H9 (cell line): ENCODE measurements at places on chromosomes 2 and 18.

DNA sequence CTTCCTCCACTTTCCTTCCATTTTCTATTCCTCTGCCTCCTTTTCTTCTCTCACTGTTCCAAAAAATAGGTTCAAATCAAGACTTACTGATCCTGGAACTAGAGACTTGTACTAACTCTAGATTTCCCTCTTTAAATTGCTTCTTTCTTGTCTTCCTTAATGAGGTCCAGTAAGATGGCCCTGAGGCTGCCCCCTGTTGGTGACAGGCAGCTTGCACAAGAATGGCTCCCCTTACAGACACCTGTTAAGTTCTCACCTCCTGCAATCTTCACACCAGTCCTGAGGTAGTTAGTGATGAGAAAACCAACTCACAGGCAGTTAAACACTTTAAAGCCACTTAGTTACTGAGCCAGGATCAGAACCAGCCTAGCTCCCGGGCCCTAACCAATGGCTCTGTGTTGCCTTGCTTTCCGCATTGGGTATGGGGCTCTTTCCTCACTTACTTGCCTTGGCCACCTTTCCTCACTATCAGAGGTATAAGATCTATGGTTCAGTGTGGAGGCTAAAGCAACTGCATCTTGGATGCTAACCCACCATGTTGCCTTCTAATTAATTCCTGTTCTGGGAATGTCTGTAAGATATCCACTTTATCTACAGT is 130.6 kb downstream of the AKAIN1 start:
- DNase-seq = peak; percentile 56

GRCh38 chr2:67879586-67880290 is 183.1 kb downstream of the C1D start:
- DNase-seq = no peak

- DNase-seq = no peak
Observed at GRCh38 chr2:74065456-74065855, 80.7 kb downstream of the TET3 start.

DNA sequence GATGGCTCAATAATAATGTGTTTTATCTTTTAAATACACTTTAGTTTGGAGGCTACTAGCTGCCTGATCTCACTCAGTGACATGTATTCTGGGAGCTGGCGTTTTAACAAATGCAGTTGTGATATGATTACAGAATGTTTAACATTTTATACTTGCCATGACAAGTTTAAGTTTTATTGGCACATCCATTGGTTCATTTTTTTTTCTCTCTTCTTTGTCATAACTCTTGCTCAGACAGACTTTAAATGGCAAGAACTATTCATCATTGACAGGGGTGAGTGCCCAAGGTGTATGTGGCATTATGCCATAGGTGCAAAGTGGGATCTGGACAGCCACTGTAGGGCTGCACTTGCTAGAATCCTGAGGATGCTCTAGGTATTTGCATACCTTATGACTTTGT is 72.1 kb upstream of the MYL1 start:
- DNase-seq = no peak

- DNase-seq = no peak
Observed at GRCh38 chr18:66728951-66729350, 125.1 kb upstream of the CDH19 start.

DNA sequence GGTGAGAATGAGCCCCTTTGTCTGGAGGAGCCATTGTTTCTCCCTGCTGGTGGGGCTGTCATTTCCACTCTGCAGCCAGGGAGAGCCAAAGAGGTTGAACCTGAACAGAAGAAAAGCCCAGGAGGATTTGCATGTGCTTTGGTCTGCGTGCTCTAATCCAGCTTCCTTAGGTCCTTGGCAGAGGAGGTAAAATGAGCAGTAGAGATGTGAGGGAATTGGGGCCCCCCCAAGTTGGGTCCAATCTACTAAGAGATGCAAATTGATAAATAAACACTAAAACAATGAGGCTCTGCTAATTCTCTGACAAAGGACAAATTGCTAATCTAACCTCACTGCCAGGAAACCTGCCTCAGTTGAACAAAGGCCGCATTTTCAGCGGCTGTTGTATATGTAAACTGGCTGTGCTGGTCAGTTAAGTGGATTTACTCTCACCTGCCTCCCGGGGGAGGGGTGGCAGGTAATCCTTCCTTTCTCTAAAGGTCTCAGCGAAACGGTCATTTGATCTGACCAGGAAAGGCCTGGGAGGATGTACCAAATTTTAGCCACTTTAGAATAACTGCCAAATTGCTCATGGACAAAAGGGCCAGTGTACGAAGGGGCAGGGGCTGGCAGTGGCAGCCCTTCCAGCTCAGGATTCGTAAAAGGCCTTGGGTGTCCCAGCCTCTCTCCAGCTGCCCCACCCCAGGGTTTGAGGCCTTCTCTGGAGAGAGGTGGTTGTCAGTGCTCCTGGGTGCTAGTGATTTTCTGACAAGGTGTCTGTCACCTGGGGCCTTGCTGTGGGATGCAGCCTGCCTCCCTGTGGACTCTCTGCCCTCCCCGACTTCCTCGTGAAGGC is 193.6 kb downstream of the MIB1 start:
- peak; percentile 65 for DNase-seq

GRCh38 chr2:208406474-208407451 is at the start of gene PTH2R:
Gene PTH2R (plus strand): TSS chr2:208406792. CDS start chr2:208407044, 252 bp downstream.
- peak; percentile 71 for DNase-seq

- DNase-seq = no peak
Observed at GRCh38 chr2:236262238-236262637, 2.0 kb downstream of the ASB18 start.

DNA sequence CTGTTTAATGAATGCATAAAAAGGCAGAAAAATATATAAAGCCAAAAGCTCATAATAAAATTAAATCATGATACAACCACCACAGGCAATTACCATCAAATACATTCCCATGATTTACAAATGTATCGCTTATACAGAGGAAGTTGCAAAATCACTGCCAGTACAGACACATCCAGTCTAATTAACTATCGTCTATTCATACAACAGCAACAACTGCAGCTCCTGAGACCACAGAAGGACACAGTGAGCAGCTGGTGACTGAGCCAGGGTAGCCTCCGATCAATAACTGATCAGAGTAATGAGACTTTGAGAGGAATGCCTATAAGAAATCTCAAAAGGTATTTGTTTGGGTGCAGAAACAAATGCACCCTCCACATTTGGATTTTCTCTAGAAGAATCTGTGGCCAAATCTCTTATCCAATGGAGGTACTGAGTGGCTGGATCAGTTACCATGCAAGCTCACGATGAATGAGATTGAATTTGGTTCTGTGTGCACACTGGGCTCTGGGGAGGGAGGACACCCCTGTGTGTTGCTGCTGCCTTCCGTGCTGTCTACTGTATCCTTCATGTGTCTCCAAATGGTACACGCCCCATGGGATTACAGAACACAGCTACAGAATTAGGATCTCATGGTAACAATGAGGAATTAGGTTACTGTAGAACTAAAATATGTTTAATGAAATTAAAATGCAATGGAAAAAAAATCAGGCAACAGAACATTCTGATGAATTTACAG is 119.6 kb downstream of the MBP start:
- DNase-seq = no peak

- peak; percentile 15 for DNase-seq
Observed at GRCh38 chr2:239307921-239308613, 92.8 kb downstream of the HDAC4 start.

DNA sequence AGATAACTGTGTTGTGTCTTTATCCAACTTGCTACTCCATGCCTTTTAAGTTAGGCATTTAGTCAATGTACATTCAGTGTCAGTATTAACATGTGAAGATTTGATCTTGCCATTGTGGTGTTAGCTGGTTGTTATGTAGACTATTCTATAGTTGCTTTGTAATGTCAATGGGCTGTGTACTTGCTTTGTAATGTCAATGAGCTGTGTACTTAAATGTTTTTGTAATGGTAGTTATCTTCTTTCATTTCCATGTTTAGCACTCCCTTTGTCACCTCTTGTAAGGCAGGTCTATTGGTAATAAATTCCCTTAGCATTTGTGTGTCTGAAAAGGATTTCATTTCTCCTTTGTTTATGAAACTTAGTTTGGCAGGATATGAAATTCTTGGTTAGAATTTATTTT is 53.4 kb downstream of the MC4R start:
- DNase-seq = no peak

DNA sequence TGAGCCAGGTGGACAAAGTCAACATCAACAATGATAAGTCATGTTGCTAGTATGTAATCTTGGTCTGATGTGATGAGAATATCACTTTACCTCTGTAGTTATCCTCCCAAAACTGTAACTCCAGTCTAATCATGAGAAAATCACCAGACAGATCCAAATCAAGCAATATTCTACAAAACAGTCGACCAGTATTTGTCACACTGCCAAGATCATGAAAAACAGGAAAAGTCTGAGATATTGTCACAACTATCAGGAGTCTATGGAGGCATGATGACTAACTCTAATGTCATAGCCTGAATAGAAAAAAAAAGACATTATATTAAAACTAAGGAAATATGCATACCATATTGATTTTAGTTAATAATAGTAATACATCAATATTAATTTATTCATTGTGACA is 1883.3 kb upstream of the CELF4 start:
- DNase-seq = no peak

GRCh38 chr2:160471950-160472349 is 21.7 kb downstream of the RBMS1 start:
- DNase-seq = no peak

DNA sequence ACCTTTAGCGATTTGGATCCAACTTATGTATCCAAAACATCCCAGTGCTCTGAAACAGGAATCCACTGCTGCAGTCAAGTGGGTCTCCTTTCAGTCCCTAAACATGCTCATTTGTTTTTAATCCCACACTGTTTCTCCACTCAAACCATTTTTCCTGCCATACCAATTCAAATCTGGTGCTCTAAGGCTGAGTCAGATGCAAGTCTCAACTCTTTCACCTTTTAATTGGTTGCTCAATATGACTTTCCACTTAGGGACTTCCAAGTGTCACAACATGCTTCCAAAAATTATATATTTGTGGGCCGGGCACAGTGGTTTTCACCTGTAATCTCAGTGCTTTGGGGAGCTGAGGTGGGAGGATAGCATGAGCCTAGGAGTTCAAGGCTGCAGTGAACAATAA is 113.4 kb upstream of the TANK start:
- no peak for DNase-seq

GRCh38 chr2:164066095-164066494 is 330.3 kb upstream of the FIGN start:
- DNase-seq = no peak

GRCh38 chr2:11980809-11981208 is 234.4 kb downstream of the LPIN1 start:
- no peak for DNase-seq

DNA sequence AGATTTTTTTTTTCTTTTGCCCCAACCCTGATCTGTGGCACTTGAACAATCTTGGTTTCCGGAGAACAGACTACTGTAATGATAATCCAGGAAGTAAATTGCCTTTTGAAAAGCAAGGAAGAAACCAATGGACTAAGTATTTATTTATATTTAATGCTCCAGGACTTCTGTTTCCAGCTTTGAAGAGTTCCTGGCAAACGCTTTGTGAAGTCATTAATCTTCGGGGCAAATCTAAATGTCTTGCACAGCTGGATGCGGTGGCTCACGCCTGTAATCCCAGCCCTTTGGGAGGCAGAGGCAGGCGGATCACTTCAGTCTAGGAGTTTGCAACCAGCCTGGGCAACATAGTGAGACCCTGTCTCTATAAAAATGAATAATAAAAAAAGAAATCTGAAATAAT is 135.1 kb upstream of the GATA6 start:
- no peak for DNase-seq

GRCh38 chr2:63862806-63863205 is 21.1 kb downstream of the UGP2 start:
- DNase-seq = no peak

- DNase-seq = no peak
Observed at GRCh38 chr2:32342801-32343200, 14.0 kb upstream of the BIRC6 start.

DNA sequence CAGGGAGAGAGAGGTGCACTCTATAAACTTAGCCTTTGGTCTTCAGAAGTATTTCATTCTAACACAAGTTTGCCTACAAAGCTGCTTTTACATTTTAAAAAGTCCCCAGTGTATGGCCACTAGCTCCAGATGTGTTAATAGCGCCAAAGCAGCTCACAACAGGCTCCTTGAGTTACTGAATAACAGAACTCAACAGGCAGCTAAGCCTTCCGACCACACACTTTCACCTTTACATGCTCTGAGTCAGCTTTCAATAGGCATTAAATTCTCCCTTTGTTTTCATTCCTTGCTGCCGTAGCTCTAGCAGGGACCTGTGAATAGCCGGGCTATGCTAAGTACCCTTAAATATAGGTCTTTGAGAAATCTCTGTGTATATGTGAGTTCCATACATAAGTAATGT is 262.8 kb upstream of the PARD3B start:
- DNase-seq = peak; percentile 65

DNA sequence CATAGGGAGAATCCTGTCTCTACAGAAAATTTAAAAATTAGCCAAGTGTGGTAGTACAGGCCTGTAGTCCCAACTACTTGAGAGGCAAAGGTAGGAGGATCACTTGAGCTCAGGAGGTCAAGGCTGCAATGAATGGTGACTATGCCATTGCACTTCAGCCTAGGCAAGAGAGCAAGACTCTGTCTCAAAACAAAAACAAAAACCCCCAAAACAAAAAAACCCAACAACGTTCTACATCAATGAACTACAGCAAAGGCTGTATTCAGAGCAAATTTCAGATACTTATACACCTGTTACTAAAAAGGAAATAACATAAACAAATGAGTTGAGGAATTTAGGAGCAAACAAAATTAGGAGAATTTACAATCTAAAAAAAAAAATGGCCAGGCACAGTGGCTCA is 22.6 kb downstream of the YES1 start:
- DNase-seq = no peak

DNA sequence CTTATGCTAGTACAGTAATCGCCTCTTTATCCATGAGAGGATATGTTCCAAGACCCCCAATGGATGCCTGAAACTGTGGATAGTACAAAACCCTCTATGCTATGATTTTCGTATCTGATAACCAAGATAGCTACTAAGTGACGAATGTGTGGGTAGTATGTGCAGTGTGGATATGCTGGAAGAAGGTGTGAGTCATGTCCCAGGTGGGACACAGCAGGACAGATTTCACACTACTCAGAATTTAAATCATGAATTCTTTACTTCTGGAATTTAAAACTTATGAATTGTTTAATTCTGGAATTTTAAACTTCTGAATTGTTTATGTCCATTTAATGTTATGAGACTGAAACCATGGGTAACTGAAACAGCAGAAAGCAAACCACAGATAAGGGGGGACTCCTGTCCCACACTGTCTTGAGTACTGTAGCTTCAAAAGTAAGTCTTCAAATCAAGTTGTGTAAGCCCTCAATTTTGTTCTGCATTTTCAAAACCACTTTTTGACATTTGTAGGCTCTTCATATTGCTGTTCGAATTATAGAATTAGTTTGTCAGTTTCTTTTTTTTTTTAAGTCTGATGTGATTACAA is 116.0 kb downstream of the LTBP1 start:
- no peak for DNase-seq

- DNase-seq = no peak
Observed at GRCh38 chr2:122077771-122078170, 322.3 kb downstream of the TSN start.

- no peak for DNase-seq
Observed at GRCh38 chr2:22377268-22377667, 1007.7 kb upstream of the KLHL29 start.
